ENCODE measurements at places on chromosomes 6 and 20.

DNA sequence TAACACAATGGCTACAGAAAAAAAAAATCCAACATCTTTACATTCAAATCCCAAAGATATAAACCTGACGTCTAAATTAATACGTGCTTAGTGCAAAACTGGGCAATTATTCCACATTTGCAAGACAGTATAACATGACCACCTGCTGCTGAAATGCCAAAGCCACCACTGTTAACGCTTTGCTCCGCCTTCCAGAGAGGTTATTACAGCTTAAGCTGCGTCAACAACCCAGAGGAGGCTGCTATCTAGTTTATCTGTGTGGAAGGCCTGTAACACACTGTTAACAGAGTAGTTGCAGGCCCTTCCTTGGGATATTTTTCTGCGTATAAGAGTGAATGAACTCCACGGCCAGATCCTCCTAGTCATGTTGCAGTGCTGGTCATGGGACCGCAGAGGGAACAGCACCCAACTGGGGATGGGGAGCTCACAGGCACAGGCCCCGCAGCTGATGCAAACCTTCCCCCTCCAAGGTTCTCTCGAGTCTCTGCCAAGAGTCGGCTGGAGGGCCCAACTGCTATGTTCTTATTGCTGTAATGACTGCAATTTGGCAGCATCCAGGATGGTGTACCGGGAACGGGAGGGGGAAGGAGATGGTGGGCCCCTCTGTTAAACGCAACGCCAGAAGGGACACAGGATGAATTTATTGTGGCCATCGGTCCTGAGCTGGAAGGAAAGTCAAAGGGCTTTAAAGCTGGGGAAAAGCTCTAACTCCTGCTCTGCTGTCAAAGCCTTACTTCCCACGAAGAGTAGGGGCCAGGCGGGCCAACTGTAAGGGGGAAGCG, 993 bp upstream of the NCOA7 start:
- no peak for DNase-seq

DNA sequence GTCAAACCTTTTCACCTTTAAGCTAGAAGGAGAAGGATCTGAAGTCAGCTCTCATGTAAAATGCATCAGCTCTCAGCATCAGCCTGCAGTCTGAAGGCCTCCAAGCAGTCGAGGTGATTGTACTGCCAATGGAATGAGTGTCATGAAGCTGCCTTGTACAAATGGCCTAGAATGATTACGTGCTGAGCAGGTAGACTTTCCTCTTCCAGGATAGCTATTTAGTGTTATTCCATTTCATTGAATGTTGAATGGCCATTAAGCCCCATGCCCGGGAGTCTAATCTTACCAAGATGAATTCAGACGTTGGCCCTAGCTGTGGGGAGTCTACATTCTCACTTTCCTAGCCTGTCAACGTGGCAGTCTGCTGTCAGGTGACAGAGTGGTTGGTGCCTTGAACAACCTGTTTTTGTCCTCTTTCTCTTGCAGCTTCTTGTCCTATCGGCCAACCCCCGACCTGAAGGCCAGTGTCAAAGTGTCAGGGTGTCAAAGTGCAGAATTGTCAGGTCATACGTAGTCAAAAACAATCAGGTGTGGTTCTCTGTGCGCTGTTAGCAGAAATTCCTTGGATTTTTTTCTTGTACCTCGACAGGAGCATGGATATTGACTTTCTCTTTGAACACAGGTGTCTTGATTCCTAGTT, 95.2 kb upstream of the TIAM2 start:
- DNase-seq: no peak

- DNase-seq: peak; percentile 44
Measured at GRCh38 chr6:33375143-33375671, 16.4 kb upstream of the KIFC1 start.

- DNase-seq: no peak
Measured at GRCh38 chr6:95935736-95936135, 80.0 kb upstream of the FUT9 start.

DNA sequence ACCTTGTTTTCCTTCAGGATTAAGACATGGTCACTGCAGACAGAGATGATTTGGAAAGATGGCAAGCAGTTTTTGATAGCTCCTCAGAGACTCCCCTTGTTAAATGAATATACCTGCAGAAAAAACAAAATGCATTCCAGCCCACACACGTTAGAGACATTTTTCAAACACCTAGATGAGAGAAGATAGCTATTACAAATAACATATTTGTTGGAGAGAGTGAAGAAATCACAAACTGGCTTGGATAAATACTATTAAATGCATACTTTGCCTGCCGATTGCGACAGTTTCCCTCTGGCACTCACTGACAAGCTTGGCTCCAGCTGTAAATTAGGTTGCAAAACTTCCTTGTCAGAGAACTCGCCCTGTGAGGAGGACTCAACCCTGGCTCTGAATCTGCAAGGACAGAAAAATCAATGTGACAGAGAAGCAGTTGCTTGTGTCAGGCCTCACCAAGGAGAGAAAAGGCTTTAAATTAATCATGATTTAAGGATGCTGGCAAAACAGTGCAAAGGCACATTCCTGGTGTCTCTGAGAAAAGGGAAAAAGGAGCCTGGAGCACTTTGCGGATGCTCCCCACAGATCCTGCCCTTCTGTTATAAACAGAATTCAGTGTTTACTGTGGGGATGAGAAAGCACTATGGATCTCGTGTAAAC, 423.7 kb upstream of the MARCKS start:
- peak; percentile 75 for DNase-seq
